ENCODE measurements at places on chromosomes 11 and 22.

DNA sequence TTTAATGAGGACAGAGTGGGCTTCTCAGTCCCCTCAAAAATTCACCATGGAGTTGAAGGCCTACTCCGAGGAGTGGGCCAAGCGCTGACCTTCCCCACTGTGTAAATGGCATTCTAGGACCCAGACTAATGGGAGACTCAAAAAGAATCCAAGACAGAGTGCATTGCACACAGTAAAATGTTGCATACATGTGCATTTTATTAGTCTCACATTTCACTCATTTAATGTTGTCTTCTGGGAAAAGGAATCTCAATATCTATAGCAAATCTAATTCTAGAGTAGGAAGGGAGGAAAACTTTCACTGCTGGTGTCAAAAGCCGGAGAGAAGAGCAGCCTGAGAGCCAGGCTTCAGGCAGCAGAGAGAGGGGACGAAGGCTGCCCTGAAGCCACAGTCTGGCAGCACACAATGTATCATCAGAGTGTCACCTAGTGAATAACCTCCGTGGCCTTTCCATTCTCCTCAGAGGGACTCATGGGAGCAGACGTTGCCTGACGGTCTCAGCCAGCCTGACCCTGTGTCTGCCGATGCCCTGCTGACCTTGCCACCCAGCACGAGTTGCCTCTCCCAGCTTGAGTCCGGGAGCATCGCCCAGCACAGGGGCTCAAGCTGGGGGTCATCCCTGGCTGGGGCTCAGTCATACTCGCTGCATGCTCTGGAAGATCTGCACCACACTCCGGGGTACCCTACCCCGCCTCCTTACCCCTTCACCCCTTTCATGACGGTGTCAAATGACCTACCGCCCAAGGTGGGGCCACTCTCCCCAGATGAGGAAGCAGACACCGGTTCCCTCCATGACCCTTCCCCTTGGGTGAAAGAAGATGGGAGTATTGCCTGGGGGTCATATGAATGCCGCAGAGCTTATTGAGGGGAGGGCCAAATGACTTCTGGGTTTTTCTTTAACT is 12.9 kb upstream of the POU2AF3 start:
- no peak for DNase-seq

- DNase-seq = no peak
Observed at GRCh38 chr11:57192316-57192715, 10.6 kb downstream of the LRRC55 start.

GRCh38 chr22:49232319-49233067 is 595.2 kb downstream of the BRD1 start:
- no peak for DNase-seq

DNA sequence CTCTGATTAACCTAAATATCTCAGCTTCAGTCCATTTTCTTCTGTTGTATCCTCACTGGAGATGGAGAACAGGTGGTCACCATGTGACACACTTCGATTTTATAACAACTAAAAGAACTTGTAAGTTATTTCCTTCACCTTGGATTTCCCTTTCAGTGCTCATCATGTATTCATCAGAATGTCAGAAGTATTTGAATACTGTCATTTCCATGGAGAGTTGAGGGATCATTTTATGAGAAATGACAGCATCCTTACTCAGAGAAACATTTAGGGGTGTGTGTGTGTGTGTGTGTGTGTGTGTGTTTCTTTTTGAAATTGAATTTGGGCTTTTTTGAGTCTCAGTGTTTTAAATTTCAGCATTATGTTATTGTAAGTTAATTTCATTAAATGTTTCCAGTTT is 205.8 kb downstream of the ARHGAP42 start:
- DNase-seq = no peak

DNA sequence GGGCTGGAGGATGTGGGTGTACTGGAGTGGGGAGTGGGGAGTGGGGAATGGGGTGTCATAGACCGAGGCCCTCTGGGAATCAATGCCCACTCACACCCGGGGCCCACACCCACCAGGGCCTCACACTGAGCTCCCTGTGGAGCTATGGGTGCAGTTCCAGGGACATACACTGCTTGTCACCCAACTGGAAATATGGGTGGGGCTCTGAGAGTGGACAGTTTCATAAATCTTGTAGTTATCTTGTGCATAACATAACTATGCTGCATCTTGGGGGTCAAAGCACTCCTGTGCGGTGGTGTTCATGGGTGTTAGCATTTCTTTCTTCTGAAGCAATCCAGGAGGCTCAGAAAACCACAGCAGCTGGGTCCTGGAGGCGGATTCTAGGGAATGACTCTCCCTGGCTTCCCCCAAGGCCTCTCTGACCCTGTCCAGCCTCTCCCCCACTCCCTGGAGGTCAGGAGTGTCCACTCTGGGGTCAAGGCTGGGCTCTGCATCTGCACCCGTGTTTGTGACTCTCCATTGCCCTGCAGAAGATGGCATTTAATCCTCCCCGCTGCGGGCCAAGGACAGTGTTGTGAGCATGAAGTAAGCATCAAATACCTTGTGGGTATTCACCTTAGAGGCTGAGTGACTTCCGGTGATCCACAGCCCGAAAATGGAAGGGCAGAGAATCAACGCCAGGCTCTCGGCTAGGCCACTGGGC is 172.5 kb downstream of the CTTN start:
- no peak for DNase-seq

- DNase-seq = no peak
Observed at GRCh38 chr22:17705951-17706900, 67.7 kb downstream of the BCL2L13 start.

DNA sequence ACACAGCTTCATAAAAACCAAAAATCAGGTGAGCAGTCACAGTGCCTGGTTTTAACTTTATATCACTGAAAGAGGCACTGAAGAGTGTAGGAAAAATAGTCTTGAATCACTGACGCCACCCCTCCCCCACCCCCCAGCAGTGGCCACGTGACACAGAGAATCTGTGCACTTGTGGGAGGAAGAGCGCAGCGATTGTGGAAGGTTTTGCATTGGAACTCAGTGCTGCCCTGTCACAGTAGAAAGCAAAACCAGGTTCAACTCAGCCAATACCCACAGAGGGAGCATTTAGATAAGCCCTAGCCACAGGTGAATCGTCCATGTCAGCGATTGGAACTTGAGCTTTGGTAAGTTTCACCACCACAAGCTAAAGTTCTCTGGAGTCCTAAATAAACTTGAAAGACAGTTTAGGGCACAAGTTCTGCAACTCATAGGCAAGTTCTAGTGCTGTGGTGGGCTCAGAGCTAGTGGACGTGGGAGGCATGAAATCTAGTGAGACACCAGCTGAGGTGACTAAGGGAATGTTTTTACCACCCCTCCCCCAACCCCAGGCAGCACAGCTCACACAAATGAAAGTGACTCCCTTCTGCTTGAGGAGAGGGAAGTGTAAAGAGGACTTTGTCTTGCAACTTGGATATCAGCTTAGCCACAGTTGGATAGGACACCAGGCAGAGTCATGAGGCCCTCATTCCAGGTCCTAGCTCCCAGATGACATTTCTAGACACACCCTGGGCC is 13.3 kb downstream of the OR52B2 start:
- DNase-seq = no peak

DNA sequence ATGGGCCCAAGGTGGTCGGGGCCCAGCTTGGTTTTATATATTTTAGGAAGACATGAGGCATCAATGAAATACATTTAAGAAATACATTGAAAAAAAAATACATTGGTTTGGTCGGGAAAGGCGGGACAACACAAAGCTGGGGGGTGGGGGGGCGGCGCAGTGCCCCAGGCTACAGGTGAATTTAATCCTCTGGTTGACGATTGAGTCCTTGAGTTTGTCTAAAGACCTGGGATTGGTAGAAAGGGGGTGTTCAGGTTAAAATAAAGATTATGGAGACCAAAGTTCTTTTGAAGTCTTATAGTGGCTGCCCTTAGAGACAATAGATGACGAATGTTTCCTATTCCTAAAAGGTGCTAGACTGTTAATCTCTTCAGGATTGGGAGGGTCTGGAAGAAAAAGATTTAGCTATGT is 3.1 kb downstream of the IFITM1 start:
- no peak for DNase-seq

DNA sequence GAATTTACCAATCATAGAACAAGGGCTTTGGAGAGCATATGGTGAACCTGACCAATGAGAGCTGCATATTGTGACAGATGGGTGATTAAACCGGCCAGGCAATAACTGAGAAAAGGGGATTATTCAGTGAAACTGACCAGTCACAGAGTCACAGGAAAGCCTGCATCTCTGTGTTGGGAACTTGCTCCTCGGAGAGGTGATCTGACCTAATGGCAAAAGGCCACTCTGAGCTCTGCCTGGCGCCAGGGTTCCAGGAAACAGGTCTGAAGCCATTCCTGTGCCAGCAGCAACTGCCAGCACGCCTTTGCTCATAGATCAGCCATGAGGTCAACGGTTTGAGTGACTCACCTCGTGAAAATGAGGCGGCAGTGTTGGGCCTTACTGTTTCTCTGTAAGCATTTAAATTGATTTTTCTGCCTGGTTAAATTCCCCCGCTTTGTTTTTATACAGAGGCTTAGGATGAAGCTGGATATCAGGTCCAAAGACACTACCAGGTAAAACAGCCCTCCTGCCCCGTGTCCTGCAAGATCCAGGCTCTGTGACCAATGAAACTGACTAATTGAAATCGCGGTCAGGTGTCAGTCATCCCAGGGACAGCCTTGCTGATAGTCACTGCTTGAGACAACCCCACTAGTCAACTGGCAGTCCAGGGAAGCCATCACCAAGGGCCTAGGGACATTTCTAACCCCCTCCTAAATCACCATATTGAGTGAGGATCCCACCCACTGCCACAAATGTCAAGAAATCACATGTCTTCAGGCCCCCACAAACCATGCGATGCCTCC is 35.8 kb upstream of the MYOD1 start:
- no peak for DNase-seq

DNA sequence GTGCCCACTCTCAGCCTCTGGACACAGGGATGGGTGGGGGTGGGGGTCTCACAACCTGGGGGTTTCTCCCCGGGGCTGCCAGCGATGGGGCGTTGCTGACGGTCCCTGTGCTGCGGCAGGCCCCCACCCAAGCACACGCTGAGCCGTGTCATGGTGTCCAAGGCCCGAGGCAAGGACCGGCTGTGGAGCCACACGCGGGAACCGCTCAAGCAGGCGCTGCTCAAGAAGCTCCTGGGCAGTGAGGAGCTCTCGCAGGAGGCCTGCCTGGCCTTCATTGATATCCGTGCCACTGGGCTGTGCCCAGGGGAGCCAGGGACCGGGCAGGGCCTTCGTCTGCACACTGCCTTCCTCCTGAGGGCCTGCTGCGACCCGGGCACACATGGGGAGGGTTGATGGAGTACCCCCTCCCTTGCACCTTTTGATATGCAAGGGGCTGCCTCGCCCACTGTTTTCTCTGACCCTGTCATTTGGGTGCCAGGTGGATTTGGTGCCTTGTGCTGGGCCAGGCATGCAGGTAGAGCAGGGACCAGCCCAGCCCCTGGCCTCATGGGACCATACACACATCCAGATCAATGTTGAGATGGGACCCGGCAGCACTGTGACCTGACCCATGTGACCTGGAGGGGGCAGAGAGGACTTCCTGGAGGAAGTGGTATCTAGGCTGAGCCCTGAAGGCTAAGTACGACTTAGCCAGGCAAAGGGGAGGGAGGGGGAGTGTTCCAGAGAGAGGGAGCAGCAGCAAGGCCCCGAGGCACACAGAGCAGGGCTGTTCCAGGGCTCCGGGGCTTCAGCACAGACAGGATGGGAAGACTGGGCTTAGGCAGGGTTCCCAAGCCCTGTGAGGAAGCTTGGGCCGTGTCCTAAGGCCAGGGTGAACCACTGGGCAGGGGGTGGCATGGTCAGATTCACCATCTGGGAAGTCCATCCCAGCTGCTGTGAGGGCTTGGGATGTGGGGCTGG is 75.2 kb downstream of the MYO7A start:
- no peak for DNase-seq

GRCh38 chr11:73217131-73217809 is 811 bp upstream of the P2RY2 start:
- no peak for DNase-seq

- no peak for DNase-seq
Observed at GRCh38 chr11:64754124-64754918, 5.5 kb downstream of the PYGM start.

- no peak for DNase-seq
Observed at GRCh38 chr11:70682760-70683159, 284.4 kb downstream of the CTTN start.

DNA sequence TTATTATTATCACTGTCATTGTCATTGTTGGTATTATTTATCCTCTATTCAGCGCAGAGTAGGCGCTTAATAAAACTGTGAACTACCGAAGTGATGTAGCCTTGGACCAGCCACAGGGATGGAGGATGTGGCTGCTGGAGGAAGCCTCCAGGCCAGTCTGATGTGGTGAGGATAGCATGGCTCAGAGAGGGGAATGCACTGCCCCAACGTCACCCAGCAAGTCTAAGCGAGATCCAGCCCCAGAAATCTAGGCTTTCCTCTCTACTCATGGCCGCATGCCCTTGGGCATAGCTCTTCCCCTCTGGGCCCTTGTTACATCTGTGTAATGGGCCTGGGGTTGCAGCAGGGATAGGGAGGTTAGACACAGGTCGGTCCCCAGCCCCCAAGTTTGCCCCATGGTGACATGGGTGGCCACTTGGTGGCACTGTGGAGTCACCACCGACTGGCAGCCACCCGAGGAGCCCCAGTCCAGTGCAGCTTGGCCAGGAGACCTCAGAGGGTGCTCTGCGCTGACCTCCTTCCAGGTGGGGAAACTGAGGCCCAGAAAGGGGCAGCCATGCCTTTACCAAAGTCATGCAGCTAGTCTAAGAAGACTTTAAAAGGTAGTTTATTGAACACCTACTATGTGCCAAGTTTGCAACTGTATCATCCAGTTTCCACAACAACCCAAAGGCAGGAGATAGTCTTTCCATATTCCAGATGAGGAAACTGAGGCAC is 395.7 kb downstream of the MN1 start:
- no peak for DNase-seq

GRCh38 chr11:83692675-83693074 is 406.5 kb upstream of the CCDC90B start:
- DNase-seq = no peak

GRCh38 chr22:49227670-49228069 is 600.0 kb downstream of the BRD1 start:
- no peak for DNase-seq

GRCh38 chr22:36775586-36775963 is 344 bp downstream of the IFT27 start:
- DNase-seq = no peak

GRCh38 chr11:12270215-12270797 is 107.1 kb upstream of the PARVA start:
- DNase-seq = no peak

- DNase-seq = no peak
Observed at GRCh38 chr11:105027678-105028077, 4.7 kb upstream of the CASP5 start.

DNA sequence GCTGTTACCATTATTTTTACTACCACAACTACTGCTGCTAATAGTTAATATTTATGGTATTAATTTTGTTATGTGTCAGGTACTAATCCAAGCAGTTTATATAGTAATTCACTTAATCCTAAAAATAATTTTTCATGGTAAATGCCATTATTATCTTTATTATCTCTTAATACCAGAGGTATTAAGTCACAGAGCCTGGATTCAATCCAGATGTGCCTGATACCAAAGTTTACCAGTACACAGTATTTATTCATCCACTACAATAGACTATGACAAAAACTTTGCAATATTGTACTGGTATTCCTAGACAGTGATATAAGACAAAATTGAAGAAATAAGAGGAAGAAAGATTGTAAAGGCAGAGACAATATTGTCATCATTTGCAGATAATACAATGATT is 24.5 kb downstream of the MAP6 start:
- no peak for DNase-seq

GRCh38 chr11:108253176-108253575 is 30.3 kb downstream of the ATM start:
- no peak for DNase-seq

Measured in stimulated activated CD8-positive, alpha-beta memory T cell treated with anti-CD3 and anti-CD28 coated beads, Interleukin-4, amount 100 ng/mL, for 1 hour (primary cell).